Panc1 (cell line): ENCODE measurements at places on chromosomes 3 and 15.

DNA sequence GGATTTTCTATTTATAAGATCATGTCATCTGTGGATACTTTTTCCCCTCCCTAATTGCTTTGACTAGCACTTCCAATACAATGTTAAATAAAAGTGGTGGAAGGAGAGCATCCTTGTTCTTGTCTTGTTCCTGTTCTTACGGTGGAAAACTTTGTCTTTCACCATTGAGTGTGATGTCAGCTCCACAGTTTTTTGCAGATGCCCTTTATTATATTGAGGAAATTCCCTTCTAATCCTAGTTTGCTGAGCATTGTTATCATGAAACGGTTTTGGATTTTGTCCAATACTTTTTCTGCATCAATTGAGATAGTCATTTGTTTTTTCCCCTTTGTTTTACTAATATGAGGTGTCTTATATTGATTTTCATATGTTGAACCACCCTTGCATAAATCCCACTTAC is 19.9 kb upstream of the IL20RB start:
- DNase-seq: no peak

DNA sequence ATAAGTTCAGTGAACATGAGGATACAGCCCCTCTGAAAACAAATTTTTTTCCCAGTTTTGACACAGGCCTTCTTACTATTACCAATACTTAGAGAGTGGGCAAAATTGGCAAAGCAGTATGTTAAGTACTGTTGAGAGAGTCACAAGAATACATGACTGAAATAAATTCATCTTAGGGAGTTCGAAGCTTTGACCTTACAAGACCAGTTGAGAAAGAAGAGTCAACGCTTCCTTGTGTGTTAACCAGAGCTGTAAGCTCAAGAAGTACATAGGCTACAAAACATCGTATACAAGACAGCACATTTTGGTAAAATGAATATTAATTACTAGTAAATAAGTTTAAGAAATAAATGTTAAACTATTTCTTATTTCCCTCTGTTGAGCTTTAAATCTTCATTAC is 164.4 kb upstream of the RORA start:
- no peak for DNase-seq

GRCh38 chr15:50907601-50908208 is 778 bp upstream of the AP4E1 start:
- no peak for DNase-seq

DNA sequence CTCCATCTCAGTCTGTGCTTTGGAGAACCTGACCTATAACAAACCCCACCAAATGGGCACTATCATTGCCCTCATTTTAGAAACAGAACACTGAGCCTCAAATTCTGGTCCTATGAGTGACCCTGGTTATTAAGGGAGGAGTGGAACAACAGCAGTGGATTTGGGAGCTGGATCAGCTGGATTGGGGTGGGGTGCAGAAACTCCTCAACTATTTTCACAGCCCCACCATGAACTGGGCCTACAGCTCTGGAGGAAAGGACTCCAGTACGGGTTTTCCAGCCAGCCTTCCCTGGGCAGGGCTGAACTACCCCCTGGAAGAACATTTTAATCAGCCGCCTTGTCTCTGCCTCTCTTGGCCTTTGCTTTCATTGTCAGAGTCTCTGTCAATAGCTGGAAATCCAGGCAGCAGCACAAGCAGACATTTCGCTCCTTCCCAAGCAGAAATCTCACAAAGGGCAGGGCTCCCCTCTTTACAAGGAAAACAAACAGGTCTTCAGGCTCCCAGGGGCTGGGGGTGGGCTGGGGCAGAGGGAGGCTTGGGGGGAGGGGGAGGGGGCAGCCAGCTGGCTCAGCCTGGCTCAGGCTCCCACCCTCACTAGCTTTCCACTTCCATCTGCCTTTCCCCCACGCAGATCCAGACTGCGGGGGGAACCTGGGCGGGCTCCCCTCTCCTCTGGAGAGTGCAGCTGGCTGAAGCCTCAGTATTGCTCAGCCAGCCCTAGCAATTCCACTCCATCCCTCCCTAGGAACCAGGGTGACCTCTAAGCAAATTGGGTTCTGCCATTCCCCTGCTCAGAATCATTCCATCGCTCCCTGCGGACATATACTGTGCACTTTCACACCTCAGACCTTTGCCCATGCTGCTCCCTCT is 13.7 kb upstream of the TLE3 start:
- no peak for DNase-seq

DNA sequence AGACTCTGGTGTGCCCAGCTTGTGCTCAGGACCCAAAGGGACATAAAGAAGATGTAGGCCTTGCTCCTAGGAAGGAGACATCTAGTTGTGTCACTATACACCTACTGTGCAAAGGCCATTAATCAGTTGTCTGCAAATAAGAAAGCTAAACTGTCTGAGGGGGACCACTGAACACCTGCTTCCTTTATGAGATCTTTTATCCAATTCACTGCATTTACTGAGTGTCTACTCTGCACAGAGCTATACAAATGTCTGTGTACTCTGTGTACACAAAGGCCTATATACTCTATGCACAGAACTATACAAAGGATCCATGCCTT is 124.8 kb downstream of the CTNNB1 start:
- no peak for DNase-seq

DNA sequence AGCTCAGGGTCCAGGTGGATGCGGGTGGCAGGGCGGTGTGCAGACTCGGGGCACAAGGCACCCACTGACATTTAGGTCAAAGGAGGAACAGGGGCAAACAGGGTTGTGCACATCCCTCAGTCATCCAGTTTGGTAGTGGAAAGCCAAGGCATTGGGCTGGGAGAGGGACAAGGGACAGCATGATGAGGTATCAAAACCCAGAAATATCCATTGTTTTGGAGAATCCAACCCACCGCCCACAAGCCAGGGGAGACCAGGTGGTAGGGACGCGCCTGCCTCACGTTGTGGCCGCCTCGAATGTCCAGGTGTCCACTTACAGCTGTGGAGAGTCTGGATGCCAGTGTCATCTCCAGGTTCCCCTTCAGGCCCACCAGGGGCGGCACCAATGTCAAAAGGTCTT is 33.3 kb downstream of the SLC41A3 start:
- no peak for DNase-seq

DNA sequence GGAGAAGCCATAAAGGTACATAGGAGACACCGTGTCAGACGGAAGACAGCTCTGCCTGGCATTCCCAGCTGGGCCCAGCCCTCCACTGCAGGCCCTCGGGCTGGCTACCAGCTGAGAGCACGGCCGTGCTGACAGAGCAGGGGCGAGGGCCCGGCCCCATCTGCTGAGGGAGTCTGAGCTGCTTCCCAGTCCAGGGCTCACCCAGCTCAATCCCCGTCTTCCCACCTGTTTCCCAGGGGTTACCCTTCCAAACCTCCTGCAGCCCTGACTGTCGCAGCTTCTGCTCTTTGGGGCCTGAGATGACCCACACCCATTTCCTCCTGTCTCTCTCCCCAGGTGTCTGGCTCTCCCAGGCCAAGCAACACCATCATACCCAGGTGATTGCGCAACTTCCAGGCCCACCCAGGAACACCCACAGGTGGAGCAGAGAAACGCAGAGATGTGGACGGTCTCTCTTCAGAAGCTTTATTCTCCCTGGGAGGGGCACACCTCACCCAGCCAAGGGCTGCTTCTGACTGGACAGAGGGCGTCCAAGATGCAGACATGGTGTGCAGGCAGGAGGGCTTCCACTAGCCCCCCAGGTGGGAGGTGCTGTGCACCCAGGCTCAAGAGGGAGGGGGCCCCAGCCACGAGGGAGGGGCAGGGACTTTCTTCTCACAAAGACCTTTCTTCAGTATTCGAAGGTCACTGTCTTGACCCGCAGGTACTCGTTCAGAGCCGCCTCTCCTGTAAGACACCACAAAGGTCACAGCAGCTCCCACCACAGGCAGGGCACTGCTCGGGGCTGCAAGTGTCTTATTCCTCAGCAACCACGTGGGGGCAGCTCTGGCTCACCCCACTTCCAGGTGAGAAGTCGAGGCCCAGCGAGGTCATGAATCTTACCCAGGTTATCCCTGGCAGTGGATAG is 19.4 kb upstream of the SLC41A3 start:
- DNase-seq: no peak

DNA sequence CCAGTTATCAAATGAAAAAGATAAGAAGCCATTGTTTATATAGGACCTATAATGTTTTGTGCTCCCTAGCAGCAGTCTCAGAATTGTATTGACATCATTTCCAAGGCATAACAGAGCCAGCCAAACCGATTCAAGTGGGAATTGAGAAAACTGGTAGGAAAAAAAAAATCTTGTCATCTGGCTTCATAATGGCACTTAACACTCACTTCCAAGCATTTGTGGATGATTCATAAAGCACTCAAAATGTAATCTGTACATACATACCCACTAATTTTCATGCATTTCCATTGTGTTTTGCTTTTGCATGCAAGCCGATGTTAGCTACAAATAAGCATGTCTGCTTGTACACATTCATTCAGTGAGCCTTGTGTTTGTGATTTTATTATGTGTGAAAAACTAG is 18.6 kb upstream of the TRPC1 start:
- no peak for DNase-seq

DNA sequence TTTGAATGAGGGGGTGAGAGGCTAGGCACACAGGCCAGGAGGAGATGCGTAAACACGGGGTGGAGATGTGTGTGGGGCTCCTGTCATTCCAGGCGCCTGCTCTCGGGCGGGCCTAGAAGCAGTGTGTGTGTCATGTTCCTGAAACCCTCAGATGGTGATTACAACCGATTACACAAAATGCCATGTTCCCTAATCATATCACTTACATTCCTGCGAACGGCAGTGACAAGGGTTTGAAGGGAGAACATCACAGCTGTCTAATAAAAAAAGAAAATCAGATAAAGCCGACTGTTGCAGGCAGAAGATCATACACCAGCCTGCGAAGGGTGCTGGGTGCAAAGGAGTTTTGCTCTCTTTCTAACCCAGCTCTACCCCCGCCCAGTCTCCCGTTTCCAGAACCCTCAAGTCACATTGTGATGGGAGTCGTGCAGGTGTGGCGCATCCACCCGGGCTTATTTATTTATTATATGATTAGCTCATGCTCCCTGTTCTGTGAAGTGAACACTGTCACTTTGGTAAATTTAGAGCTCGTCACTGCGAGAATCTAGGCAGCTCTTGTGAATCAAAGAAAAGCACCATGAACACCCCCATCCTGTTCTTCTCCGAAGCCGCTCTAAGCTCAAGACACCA is 140.3 kb downstream of the NR2F2 start:
- no peak for DNase-seq
